Activated T-helper 1 cell treated with anti-CD3 and anti-CD28 coated beads, Interleukin-12 subunit alpha, Interleukin-12 subunit beta, Interleukin-2, Interleukin-4 antibody, amounts not matched to agents 30 ng/mL and 10 ng/mL and 1 ng/mL, durations not matched to agents 14 hours and 24 hours and 36 hours (primary cell): ENCODE measurements at places on chromosomes 11 and 22.

DNA sequence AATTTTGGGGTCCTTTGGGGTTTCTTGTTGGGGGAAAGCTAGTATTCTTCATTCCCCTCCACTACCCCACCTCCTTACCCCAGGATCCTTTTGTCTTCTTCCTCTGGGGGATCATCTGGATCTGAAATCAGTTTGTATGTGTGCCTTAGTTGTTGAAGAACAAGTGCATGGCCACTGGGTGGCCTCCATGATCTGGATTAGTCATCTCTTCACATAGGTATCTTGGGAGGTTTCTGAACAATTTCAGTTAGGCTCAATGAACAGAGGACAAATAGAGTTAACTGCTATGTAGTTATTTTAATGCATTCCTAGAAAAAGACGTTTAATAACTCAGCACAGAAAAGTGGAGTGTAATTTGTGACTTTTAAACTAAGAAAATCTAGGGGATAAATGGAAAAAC, 7.1 kb upstream of the VWA5A start:
- no peak overlapping the region for H3K27ac ChIP-seq
- DNase-seq: no peak
- H3K36me3 ChIP-seq: no peaks in the 10 kb centered on the region
- H3K4me3 ChIP-seq: no peak overlapping the region
- peaks cover 5% of the 10 kb centered on the region for H3K4me1 ChIP-seq

DNA sequence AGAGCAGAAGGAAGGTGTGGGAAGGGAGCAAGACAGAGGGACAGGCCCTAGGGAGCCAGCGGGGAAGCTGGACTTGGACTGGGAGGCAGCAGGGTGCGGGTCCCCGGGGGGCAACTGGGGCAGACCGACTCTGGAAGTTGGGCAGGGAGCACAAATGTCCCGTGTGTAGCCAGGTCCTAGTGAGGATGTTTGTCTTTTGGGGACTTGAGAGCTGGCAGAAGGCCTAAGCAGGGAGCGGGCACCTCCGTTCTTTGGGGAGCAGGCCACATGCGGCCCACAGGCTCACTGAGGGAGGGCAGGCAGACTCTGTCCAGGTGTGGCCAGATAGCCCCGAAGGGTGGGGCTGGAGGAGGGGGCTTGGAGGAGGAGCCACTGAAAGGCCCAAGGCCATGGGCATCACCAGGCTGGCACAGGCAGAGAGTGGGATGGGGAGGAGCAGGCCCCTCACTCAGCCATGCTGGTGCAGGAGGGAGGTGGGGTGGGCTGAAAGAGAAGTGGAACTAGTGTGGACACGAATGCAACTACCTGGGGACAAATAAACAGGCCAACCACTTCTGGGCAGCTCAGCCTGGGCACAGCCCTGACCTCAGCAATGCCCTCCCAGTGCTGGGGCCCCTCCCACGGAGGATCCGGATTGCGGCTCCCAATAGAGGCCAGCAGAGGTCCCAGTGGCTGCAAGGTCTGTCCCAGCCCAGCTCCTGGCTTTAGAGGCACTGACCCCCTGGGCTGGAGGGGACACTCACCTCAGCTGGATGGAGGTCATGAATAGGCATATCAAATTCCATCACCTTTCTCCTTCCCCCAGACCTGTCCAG, 1.3 kb upstream of the SCARF2 start:
- no peak overlapping the region for H3K4me3 ChIP-seq
- H3K27ac ChIP-seq: no peak overlapping the region
- peaks cover 5% of the 10 kb centered on the region for H3K4me1 ChIP-seq
- DNase-seq: no peak
- H3K27me3 ChIP-seq: peaks cover 42% of the 10 kb centered on the region

DNA sequence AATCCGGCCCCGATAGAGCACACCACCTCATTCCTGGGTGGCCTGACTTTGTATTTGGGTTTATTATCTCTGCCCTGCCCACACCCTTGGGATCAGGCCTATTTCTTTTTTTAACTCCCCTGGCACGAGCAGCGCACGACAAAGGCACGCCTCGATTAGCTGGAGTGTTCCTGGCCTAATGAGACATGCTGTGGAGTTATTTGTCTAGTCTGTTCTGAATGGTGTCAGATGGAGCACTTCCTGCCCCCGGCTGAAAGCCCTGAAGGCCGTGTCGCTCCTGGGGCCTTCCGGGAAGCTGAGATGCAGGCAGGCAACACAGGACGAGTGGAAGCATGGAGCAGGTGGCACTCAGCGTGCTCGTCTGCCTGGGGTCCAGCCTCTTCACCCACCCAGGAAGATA, 47.1 kb downstream of the LARGE1 start:
- no peaks in the 10 kb centered on the region for H3K36me3 ChIP-seq
- no peak overlapping the region for H3K27ac ChIP-seq
- no peak for DNase-seq
- no peaks in the 10 kb centered on the region for H3K4me1 ChIP-seq

DNA sequence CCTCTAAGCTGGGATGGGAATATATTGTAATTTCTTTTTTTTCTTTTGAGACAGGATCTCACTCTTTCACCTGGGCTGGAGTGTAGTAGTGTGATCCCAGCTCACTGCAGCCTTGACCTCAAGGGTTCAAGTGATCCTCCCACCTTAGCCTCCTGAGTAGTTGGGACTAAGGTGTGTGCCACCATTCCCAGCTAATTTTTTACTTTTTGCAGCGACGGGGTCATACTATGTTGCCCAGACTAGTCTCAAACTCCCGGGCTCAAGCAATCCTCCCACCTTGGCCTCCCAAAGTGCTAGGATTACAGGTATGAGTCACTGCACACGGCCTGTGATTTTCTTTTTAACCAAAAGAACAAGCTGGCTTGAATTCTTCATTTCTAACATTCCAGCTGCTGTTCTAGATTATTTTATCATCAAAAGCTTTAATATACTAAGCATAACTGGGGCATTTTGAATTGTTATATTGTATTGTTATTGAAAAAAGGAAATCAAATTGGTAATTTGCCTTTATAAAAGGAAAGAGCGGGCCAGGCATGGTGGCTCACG, 26.8 kb upstream of the PPP2R1B start:
- H3K27ac ChIP-seq: no peak overlapping the region
- no peak overlapping the region for H3K4me3 ChIP-seq
- peaks cover 15% of the 10 kb centered on the region for H3K36me3 ChIP-seq
- H3K4me1 ChIP-seq: peaks cover 9% of the 10 kb centered on the region
- no peaks in the 10 kb centered on the region for H3K27me3 ChIP-seq
- DNase-seq: no peak

- no peak overlapping the region for H3K4me3 ChIP-seq
- H3K27ac ChIP-seq: peak overlapping the region; percentile 34
- peak; percentile 47 for DNase-seq
- peaks cover 28% of the 10 kb centered on the region for H3K36me3 ChIP-seq
These were observed 38.5 kb upstream of the CYP2D6 start for GRCh38 chr22:42169055-42169469.

DNA sequence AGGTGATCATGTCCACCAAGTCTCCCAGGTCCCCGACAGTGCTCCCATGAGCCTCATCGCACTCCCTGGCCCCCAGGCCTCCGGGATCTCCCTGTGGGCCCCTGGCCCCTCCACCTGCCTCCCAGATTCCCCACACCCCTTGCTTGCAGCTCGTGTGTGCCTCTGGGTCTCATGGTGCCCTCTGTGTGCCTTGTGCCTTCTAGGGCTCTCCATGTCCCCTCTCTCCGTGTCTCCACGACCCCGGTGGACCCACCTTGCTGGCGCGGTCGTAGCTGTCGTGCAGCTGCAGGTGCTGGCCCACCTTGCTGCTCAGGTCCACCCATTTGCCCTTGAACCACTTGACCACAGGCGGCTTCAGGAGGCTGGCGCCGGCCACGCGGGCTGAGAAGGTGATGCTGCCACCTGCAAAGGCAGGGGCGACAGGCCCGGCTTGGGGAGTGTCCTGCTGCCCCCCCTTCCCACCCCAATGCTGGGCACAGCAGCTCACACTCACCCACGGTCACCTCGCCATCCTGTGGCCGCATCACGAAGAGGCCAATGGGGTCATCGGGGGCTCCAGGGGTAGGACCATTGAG, 2.9 kb downstream of the MYBPC3 start:
- H3K27ac ChIP-seq: no peak overlapping the region
- H3K4me1 ChIP-seq: no peaks in the 10 kb centered on the region
- no peak for DNase-seq
- H3K4me3 ChIP-seq: no peak overlapping the region
- H3K36me3 ChIP-seq: no peaks in the 10 kb centered on the region
- H3K27me3 ChIP-seq: no peaks in the 10 kb centered on the region

GRCh38 chr22:48239461-48240147, 1477.2 kb downstream of the TBC1D22A start:
- H3K27ac ChIP-seq: no peak overlapping the region
- DNase-seq: no peak
- no peaks in the 10 kb centered on the region for H3K4me1 ChIP-seq
- H3K4me3 ChIP-seq: no peak overlapping the region

DNA sequence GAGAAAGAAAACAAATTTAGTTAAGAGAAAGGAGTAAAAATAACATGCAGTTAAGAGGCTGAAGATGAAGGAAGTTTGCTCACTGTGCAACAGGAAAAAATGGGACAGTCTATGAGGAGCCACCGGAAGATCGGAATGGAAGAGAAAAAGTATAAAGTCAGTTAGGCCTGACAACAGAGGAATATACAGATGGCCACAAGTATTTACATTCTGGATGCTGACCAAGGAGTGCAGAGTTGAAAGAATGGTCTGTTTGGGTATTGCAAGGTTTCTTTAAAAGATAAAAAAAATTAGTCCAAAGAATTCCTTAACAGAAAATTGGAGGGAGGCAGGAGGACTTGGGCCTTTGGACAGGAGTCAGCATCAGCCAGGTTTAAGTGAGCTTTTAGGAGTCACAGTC, 37.5 kb downstream of the RBFOX2 start:
- peaks cover 20% of the 10 kb centered on the region for H3K27me3 ChIP-seq
- DNase-seq: no peak
- no peak overlapping the region for H3K27ac ChIP-seq
- H3K4me3 ChIP-seq: no peak overlapping the region
- no peaks in the 10 kb centered on the region for H3K36me3 ChIP-seq

DNA sequence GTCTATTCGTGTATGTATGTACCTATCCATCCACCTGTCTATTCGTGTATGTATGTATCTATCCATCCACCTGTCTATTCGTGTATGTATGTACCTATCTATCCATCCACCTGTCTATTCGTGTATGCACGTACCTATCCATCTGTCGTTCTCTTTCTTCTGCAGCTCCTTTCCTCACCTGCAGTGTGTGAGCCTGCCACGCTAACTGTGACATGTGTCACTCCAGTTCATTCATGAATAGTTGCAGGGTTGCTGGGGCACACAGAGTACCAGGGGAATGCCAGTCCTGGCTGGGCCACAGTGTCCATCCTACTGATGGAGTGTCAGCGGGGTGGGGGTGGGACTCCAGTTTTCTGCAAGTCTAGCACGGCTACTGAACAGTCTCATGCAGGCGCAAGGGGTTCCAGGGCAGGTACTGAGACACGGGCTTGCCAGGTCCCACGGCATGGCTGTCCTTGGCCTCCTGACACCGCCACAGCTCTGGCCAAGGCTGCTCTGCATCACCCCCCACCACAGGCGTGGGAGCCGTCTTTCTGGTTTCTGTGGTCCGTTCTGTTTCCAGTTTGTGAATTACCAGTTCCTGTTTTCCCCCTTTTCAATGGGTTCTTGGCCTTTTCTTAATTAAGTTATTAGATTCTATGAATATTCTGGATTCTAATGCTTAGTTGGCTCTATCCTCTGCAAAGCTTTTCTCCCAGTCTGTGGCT, 88.8 kb upstream of the CLDN5 start:
- DNase-seq: no peak
- no peak overlapping the region for H3K4me3 ChIP-seq
- no peak overlapping the region for H3K27ac ChIP-seq
- H3K36me3 ChIP-seq: no peaks in the 10 kb centered on the region
- H3K4me1 ChIP-seq: peaks cover 44% of the 10 kb centered on the region

DNA sequence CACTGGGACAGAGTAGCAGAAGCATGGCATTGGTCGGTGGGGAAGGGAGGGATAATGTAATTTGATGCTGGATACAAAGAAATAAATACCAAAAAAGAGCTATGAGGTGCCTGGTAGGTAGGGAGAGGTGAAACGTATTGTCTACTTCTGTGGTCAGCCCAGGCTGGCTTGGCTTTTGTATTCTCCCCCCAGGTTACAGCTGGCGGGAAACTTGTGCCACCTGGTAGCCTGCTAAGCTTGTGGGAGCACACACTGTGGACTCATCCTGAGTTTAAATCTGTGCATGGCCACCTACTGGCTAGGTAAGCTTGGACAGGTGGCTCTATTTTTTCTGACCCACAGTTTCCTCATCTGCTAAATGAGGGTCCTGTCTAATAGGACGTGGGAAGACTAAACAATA, 165.2 kb upstream of the E2F8 start:
- no peaks in the 10 kb centered on the region for H3K36me3 ChIP-seq
- H3K27ac ChIP-seq: no peak overlapping the region
- H3K4me1 ChIP-seq: no peaks in the 10 kb centered on the region
- DNase-seq: no peak
- H3K4me3 ChIP-seq: no peak overlapping the region
- peaks cover 15% of the 10 kb centered on the region for H3K27me3 ChIP-seq

- no peak overlapping the region for H3K4me3 ChIP-seq
- no peak overlapping the region for H3K27ac ChIP-seq
- DNase-seq: no peak
- H3K36me3 ChIP-seq: peaks cover 40% of the 10 kb centered on the region
- peaks cover 6% of the 10 kb centered on the region for H3K4me1 ChIP-seq
These were observed 30.1 kb downstream of the ATG16L2 start for GRCh38 chr11:72844356-72844755.

DNA sequence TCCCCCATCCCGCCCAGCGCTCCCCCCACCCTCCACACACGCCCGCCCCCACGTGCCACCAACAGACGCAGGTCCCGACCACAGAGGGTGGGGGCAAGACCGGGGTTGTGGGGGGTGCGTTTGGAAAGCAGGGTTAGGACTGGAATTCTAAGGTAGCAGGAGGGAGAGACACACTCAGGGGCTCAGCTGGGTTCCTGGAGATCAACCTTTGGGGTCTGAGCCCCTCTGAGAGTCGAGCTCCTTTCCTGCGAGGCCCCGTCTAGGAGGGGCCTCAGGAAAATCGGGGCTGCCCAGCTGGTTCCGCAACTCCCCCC, 429 bp downstream of the PGGHG start:
- peak overlapping the region; percentile 71 for H3K4me3 ChIP-seq
- peak overlapping the region; percentile 55 for H3K27ac ChIP-seq
- H3K4me1 ChIP-seq: peaks cover 33% of the 10 kb centered on the region
